ENCODE measurements at places on chromosomes 5 and 9.

GRCh38 chr9:27059412-27059811 lies 49.6 kb upstream of the TEK start:
- no peak for DNase-seq

- DNase-seq = no peak
Measured at GRCh38 chr5:96649681-96650540, 12.3 kb upstream of the CAST start.

DNA sequence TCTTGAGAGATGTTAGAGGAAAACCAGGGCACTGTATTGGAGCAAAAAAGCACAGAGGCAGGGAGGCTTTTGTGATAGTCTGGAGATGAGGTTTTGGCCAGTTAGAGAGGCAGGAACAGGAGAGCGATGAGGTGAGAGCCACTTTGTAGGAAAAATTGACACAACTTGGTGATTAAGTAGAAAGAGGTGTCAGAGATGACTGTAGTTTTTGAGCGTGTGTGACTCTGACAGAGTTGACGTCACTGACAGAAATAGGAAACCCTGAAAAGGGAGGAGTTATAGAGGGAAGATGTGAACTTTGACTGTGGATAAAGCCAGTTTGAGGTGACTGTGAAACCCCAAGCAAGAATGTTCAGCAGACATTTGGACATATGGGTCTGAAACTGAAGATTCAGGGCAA lies 15.7 kb downstream of the NFX1 start:
- DNase-seq = no peak

DNA sequence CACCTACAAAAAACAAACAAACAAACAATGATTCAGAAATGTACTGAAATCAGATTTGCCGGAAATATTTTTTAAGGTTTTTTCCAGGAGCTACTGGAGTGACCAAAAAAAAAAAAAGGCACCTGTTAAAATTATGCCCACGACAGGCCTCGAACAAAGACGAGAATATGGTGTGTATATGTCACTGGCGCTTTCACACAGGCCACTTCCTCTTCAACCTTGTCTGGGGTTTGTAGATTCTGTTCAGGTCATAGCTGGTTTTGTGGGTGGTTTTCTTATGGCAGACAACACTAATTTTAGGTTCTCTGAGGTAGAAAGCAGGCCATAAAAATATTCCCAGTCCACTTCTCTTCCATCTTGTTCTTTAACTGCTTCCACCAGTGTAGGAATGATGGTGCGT lies 7.0 kb downstream of the NDUFB6 start:
- DNase-seq = no peak

DNA sequence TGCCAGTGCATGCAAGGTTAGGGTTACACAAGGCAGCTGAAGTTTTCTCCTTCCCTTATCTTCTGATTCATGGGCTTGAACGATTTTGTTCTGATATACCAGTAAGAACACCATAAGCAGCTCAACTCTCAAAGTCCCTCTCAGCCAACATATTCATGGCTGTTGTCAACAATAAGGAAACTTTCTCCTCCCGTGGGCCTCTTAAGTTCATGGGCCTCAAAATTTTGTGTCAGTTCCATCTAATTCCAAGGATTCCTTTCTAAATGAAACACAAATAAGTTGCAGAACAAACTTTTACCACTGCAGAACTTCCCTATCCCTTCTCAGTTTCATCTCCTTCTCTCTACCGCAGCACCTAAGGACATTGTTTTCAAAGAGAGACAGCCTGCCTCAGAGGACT lies 23.6 kb upstream of the CAST start:
- no peak for DNase-seq

DNA sequence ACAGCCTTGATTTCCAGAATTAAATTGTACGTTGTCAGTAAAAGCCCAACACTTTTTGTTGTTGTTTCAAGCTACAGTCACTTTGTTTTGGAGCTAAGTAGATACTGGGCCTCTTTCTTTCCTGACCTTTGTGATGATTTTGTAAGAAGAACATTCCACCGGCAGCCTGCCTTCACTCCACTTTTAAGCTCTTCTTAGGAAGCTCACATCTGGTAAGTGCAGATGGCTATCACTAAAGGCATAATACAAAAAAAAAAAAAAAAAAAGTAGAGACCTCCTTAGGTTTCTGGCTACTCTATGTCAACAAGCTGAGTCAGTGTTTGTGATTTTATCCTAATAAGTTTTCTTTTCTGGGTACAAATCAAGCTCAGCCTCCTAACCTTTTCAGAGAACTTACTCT lies 1922.1 kb upstream of the WWC1 start:
- no peak for DNase-seq

- no peak for DNase-seq
Measured at GRCh38 chr5:10521466-10522223, 42.2 kb upstream of the ANKRD33B start.

GRCh38 chr5:142661143-142661542 lies 24.7 kb downstream of the FGF1 start:
- no peak for DNase-seq

DNA sequence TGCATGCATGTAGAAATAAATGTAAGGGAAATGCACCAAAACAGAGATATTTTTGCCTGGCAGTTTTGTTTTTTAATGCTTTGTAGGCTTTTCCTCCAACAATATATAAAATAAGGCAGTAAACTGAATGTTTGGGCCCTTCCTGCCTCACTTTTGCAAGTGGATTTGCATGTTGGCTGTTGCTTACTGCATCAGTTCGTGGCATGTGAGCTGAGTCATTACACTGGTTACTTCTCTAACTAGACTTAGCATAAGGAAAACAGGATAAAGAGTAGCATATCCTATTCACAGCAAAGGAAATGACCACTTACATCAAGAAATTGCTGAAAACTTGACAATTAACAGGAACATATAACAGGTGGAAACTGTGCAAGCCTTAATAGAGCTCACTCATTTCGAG lies 113.4 kb downstream of the TLE1 start:
- DNase-seq = no peak

DNA sequence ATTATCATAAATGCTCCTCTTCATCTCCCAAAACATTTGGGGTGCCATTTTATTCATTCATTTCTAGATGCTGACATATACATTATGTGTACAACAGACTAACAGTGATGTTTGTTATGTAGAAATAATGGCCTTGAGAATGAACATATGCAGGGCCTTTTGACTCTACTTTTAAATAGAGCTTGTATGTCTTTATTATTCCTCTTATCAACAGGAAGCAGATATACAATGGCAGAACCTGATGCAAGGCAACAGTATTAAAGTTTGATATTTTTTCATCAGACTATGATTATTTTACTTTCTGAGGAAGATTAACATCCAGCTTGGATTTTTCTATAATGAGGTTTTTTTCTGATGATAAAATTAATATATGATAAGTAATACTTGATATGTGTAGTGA lies 44.1 kb downstream of the SNX18 start:
- DNase-seq = no peak

- DNase-seq = no peak
Measured at GRCh38 chr5:96175090-96175489, 213.4 kb upstream of the ELL2 start.

DNA sequence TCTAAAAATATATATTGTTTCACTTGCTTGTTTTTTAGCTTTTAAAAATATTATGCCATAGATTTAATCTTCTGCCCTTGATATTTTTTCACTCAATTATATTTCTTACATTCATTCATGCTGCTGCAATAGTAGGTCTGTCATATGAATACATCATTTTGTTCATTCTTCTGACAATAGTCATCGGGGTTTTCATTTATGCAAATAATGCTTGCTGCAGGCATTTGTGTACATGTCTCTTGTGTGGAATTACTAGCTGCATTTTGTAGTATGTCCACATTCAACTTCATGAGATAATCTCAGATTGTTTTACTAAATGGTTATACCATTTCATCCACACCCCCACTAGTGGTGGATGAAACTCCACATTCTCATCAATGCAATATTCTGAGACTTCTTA lies 5.3 kb upstream of the PLPP1 start:
- no peak for DNase-seq

- DNase-seq = no peak
Measured at GRCh38 chr5:156543348-156544145, 216.6 kb downstream of the SGCD start.

GRCh38 chr9:33103501-33104281 lies 27.2 kb upstream of the SMU1 start:
- no peak for DNase-seq

GRCh38 chr5:39422036-39422606 lies 2.7 kb downstream of the DAB2 start:
- no peak for DNase-seq

DNA sequence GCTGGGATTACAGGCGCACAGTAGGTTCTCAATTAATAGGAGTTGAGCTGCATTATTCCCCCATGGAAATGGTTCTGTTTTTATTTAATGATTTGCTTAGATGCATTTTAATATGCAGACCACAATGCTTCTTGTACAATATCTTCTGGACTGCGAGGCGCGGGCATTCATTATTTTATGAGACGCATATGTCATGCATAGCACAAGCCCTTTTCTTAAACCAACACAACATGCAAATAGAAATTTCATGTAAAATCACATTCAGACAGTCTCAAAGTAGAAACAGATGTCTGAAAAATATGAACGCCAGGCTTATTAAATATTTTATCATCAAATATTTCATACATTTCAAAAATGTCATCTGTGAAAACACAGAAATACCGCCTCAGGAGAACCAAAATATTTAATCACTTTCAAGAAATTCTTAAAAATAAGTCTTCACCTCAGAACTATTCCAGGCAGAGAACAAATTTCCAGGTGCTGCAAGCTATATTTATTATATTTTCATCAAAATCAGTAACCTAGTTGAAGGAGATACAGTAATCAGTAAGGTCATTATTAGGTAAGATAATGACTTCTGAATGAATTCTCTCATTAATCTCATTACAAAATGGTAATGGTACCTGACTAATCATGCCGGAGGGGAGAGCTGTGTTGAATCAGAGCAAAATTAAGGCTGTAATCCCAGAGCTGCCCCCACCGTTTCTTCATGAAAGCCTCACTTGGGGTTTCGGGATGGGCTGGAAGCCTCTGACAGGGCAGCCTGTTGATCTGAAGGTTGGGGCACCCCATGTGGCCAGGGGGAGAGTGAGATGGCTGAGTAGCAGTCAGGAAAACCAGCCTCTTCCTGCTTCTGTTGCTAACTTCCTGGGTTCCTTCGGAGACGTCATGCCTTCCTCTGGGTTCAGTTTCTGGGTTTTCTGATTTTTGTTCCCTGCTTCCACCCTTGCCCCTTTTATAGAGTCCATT lies 133.9 kb upstream of the ZNF618 start:
- DNase-seq = no peak

GRCh38 chr9:16217943-16218701 lies 652.3 kb downstream of the BNC2 start:
- DNase-seq = no peak

- no peak for DNase-seq
Measured at GRCh38 chr5:163578652-163579051, 73.2 kb downstream of the MAT2B start.

- no peak for DNase-seq
Measured at GRCh38 chr5:142971303-142972013, 201.3 kb downstream of the ARHGAP26 start.

DNA sequence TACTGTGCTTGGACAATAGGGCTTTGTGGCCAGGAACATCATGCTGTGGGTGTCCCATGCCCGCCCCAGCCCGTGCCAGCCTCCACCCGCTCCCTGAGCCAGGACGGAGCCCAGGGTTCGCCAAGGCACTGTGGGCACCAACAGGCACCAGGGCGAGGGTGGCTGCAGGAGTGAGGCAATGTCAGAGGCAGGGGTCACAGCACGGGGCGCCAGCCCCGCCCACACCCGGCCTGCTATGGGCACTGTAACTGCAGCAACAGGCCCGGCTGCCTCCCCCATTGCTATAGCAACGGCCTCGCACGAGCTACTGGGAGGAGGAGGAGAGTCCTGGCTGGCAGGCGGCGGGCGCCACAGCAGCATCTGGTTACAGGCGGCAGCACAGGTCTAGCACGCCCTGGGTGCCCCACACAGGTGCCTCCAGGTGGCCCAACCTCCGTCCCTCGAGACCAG lies 2.5 kb downstream of the ABCA2 start:
- peak; percentile 94 for DNase-seq

- DNase-seq = no peak
Measured at GRCh38 chr5:53110156-53110555, 599 bp upstream of the MOCS2 start.

DNA sequence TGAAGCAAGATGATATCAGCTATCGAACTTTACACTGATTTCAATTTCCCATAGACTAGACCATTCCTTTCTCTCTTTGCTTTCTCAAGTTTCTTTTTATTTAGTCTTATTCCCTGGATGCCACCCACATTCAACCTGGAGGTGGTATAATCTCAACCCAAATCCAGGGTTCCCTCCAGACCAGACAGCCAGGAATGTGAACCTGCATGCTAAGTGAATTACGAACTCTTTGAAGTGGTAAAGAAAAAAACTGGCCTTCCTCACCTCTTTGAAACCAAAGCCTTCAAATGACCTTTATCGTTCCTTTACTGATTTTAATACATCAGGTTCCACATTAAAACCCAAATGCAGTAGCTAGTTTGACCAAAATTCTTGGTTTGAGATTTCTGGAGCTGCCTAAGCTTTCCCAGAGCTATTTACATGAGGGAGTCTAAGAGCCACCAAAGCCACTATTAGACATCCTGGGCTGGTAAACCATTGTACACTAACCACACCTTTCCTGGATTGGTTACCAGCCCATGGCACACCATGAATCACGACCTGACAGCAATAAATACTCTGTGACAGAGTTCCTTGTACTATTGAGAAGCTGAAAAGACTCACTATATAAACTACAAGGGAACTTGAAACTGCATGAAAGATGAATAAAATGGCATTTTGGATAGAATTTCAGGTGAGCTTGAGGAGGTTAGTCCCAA lies 323.7 kb downstream of the ADAMTS6 start:
- no peak for DNase-seq

- DNase-seq = no peak
Measured at GRCh38 chr5:108315829-108316228, 66.1 kb downstream of the FBXL17 start.

DNA sequence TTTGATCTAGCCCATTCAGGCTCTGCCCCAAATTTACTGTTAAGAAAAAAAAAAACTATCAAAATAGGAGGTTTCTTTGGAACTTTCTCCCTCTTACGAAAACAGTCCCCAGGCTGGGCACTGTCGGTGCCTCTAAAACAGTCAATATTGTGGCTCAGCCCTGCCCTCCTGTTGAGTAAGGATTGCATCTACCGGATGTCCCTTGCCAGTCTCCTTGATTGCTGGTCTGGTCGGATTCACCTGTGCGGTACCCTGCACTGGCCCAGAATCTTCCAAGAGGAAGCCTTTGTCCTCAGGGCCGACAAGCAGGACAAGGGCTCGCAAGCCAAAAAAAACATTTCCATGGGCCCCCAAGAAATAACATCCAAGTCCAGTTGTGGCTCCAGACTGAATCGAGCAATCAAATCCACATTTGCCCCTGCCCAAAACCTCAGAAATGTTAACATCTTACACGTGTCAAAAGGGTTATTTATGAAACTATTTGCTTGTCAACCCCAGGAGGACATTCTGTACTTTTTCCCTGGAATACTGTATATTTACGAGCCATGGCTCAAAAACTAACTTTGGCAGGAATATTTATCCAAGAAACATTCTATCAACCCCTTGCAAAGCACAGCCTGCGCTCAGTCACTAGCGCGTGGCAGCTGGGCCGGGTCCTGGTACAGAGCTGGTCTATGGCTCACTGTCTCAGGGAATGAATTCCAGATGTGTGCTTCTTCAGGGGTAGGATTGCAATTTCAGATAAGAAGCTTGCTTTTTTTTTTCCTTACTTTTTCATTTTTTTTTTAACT lies 129.2 kb upstream of the ADRA1B start:
- DNase-seq = no peak

Data from NCI-H2107 (cell line).